ENCODE measurements at places on chromosomes 2 and 18.

DNA sequence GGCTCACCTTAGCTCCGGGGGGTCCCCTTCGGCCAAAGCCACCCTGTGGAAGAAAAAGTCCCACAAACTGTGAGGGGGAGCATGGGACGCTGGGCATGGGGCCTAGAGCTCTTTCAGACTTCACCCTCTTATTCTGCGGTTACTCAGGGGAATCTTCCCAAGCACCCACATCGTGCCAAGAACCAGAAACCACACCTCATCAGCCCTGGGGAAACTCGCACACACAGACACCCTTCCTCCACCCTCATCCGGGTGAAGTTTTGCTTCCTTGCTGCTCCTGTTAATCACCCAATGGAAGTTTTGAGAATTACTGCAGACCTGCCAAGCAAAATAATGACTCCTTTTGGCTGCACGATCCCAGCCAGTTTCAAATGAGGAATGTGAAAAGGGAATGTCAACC lies 59.1 kb downstream of the COL6A3 start:
- DNase-seq = no peak

DNA sequence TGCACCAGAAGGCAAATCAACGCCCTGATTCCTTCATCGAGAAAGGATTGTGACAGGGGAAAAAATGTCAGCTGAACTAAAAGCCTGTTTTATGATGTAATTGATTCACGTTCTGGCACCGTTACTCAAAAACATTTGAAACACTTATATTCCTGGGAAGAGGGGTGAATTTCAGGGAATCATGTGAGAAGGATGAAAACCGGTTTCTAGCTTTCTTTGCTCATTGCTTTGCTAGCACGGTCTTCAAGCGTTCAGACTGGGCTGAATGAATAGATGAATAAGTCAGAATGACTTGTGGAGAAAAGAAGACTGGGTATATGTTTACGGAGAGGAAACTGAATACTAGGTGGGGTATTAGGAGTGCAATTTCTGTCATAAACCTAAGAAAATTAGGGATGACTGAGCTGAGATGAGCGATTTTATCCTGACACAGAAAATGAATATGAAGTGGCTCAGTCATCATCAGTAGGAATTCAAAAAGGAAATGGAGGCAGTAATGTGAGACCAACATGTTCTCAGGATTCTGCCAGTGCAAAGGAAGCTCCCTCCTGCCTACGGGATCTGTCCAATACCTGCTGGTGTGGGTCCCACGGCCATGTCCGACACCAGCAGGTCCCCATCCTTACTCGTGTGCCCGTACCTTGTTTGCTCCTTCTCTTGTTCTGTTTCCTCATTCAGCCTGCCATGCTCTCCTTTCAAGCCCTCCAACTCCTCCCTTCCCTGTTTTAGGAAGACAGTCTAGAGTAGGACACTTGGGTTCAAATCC lies 124.7 kb upstream of the ARL5A start:
- DNase-seq = no peak

GRCh38 chr2:235553696-235554100 lies 59.9 kb downstream of the AGAP1 start:
- no peak for DNase-seq

DNA sequence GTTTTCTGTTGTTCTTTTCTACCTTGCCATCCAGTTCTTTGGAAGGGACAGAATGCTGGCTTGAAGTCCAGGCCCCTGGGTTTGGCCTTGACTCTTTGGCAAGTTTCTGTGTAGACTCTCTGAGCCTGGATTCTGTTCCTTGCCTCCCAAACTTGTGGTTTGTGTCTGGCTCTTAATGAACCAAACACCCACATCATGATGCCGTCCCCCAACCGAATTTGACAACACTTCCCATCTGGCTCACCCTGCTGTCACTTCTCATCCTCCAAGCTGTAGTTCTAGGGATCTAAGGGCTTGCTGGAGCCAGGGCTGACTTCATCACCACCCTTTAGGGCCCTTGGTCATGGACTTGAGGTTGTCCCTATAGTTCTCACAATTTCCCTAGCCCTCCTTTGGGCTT lies 68.9 kb upstream of the CELF4 start:
- no peak for DNase-seq

- no peak for DNase-seq
Observed at GRCh38 chr2:148557844-148558436, 86.6 kb upstream of the EPC2 start.

DNA sequence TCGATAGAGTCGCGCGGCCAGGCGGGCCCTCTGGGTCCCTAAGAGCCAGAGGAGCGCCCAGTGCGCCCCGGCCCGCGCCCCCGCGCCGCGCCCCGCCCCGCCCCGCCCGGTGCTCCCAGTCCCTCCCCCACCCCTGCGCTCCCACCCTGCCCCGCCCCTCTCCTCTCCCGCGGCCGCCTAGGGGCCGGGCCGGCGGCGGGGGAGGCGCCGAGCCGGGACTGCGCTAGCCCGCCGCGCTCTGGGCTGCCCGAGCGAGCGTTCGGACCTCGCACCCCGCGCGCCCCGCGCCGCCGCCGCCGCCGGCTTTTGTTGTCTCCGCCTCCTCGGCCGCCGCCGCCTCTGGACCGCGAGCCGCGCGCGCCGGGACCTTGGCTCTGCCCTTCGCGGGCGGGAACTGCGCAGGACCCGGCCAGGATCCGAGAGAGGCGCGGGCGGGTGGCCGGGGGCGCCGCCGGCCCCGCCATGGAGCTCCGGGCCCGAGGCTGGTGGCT lies at the start of gene GPC1:
Gene GPC1, plus strand, starts transcription at position 207 of the 491 bp plus-strand sequence. Its CDS starts 256 bp downstream, at position 463.
- no peak for DNase-seq

Measured in stimulated activated CD4-positive, alpha-beta T cell treated with anti-CD3 and anti-CD28 coated beads, Interleukin-12 subunit alpha, Interleukin-12 subunit beta, amount 100 ng/mL, for 24 hours (primary cell).